T-helper 17 cell (primary cell): ENCODE measurements at places on chromosomes 1 and 21. TPM values are rescaled to one million over a fixed set of nuclear protein-coding genes. Genes with fewer than 3 reads are reported as not detected.

GRCh38 chr1:171913385-171913784, 72.1 kb downstream of the DNM3 start:
- H3K36me3 ChIP-seq: no peaks in the 10 kb centered on the region
- H3K4me1 ChIP-seq: peaks cover 2% of the 10 kb centered on the region
- no peak for DNase-seq
- H3K27ac ChIP-seq: no peak overlapping the region
- H3K27me3 ChIP-seq: no peaks in the 10 kb centered on the region
- no peak overlapping the region for H3K4me3 ChIP-seq

DNA sequence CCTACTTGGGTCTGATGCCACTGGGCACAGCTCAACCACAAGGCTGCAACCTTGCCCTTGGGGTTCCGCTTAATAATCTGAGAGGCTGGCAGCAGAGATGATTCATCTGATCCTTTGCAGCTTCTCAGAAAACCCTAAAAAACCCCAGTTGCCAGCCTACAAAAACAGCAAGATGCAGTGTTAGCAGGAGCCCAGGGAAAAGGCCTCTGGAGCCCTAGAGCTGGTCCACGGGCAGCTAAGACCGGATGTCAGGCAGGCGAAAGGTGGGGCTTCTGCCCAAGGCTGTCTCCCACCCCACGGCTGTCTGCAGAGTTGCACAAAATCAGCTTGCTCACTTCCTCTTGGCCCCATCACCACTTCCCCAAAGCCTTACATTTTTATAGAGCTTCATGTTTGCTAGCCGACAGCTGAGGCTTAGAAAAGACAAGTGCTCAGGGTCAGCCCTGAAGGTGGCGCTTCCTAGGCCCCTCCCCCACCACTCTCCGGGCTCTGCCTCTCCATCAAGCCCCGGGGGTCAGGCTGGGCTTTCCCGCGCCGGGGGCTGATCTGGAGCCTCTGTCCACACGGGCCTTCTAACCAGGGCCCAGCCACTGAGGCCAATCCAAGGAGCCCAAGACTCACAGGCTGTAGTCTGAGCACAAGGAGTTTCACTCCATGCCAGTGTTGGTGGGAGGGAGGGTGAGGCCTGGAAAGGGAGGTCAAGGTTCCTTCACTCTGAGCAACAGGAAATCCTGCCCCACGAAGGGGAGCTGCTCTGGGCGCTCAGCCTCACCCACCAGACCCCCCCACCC, 4.2 kb upstream of the ADORA3 start:
- peaks cover 51% of the 10 kb centered on the region for H3K4me1 ChIP-seq
- peak; percentile 13 for DNase-seq
- H3K36me3 ChIP-seq: no peaks in the 10 kb centered on the region
- H3K27me3 ChIP-seq: no peaks in the 10 kb centered on the region
- H3K4me3 ChIP-seq: peak overlapping the region; percentile 88

- no peak within 1 kb of the TSS for H3K4me3 ChIP-seq
- H3K36me3 ChIP-seq: no peaks in the 10 kb centered on the region
- DNase-seq: no peak
- H3K4me1 ChIP-seq: peaks cover 14% of the 10 kb centered on the region
Measured at GRCh38 chr1:152159144-152159543, at the start of gene RPTN. TSS of gene RPTN (minus strand) at chr1:152159228. CDS start at chr1:152157889, 1,339 bp downstream.

DNA sequence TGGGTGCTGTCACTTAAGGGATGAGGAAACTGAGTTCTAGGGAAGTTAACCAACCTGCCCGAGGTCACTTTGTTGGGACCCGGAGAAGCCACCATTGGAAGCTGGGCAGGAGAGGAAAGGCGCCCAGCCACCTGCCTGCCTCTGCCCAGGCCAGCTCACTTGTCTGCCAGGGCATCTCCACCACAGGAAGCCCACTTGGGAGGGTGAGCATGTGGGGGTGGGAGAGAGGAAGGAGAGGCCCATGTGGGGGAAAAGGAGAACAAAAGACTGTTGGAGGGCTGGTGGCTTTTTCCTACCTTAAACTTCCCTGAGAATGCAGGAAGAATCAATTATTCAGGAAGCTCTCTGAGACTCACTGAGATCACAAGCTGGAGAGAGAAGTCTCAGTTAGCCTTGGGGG, 43.8 kb upstream of the SELENON start:
- H3K4me1 ChIP-seq: peaks cover 25% of the 10 kb centered on the region
- H3K36me3 ChIP-seq: peaks cover under 1% of the 10 kb centered on the region
- no peak for DNase-seq
- H3K27me3 ChIP-seq: no peaks in the 10 kb centered on the region

BMP8B gene
- total RNA-seq: not detected

SV2A gene
- total RNA-seq: 4.6 TPM
